ENCODE measurements at places on chromosomes 5 and 9. TPM values are rescaled to one million over a fixed set of nuclear protein-coding genes. Genes with fewer than 3 reads are reported as not detected.

DNA sequence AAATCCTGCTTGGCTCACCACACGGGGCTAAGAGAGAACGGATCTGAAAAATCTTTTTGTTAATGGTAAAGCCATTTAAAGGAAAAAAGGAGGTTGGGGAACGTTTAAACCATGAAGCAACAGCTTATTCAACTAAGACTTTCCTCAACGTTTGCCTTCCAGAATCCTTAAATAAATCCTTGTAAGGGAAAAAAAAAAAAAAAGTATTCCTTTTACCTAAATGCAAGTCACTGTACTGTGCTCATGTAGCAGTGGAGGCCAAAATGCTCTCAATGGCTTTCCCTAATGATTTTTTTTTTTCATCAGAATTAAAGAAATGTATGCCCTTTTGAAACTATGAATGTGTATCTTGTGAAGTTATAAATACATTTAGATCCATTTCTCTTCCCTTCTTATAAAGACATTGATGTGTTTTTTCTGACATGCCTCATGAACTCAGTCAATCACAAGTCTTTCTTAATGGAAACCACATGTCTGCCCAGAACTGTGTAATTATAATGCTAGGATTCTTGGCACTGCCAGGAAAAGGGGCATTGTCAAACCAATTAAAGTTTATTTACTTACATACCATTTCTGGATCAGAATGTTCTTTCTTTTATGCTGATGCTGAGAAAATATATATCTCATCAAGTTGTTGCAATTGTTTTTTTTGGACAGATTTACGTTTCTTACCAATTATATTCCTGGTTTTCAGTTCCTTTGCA lies 107.5 kb downstream of the EBF1 start:
- no peaks in the 10 kb centered on the region for H3K36me3 ChIP-seq
- no peak overlapping the region for H3K4me3 ChIP-seq
- H3K4me1 ChIP-seq = peaks cover 16% of the 10 kb centered on the region
- no peak for DNase-seq
- H3K27ac ChIP-seq = no peak overlapping the region

- no peak for DNase-seq
- no peaks in the 10 kb centered on the region for H3K27me3 ChIP-seq
- H3K36me3 ChIP-seq = no peaks in the 10 kb centered on the region
- H3K4me1 ChIP-seq = no peaks in the 10 kb centered on the region
- H3K27ac ChIP-seq = no peak overlapping the region
Measured at GRCh38 chr5:35890021-35891020, 33.6 kb downstream of the IL7R start.

DNA sequence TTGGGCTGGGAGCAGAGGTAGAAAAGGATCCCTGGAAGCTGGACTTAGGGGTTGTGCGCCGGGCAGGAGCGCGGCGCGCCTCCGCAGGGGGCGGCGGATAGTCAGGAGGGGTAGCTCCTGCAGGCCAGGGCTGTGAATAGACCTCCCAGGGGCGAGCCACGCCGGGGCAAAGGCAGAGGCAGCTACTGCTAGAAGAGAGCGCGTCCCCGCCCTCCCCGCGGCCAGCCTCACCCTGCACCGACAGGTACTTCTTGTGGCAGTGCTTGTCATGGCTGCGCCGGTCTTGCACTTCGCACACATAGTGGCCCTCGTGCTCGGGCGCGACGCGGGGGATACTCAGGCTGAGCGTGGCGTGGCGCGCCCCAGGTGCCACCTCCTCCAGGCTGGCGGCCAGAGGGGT lies 28.1 kb downstream of the FLT4 start:
- H3K4me1 ChIP-seq = peaks cover 5% of the 10 kb centered on the region
- H3K36me3 ChIP-seq = no peaks in the 10 kb centered on the region
- H3K4me3 ChIP-seq = no peak overlapping the region
- DNase-seq = no peak

DNA sequence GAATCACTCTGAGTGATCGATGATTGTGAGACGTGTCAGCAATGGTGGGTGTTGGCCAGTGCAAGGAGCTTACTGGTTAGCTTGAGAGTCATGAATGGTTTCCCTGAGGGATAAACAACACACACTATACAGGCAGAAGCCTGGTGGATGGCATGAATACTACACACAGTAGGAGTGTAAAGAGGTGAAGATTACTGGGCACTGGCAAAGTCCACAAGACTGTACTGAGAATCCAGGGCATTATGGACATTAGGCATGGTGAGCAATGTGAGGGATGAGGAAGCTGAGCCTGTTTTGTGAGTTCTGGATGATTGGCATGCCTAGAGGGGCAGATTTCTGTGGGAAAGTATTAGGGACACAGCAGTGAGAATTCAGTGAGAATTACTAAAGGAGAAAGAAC lies 71.3 kb downstream of the KDM4C start:
- no peak overlapping the region for H3K4me3 ChIP-seq
- H3K36me3 ChIP-seq = peaks cover 7% of the 10 kb centered on the region

RMI1 gene
- 37.6 TPM for total RNA-seq

LYSMD3 gene
- 12.1 TPM for total RNA-seq

All from neural crest cell (in vitro differentiated cells).